ENCODE measurements at places on chromosomes 2 and 18.

GRCh38 chr18:8795586-8796325 is 90.4 kb downstream of the MTCL1 start:
- no peak overlapping the region for H3K27ac ChIP-seq
- no peak for DNase-seq
- H3K27me3 ChIP-seq = no peaks in the 10 kb centered on the region
- peaks cover 8% of the 10 kb centered on the region for H3K4me1 ChIP-seq
- no peak overlapping the region for H3K4me3 ChIP-seq

GRCh38 chr2:185475914-185476313 is 262.7 kb upstream of the FSIP2 start:
- no peak overlapping the region for H3K27ac ChIP-seq
- no peak for DNase-seq
- no peaks in the 10 kb centered on the region for H3K36me3 ChIP-seq
- no peak overlapping the region for H3K4me3 ChIP-seq

- no peak overlapping the region for H3K27ac ChIP-seq
- H3K4me1 ChIP-seq = no peaks in the 10 kb centered on the region
- H3K27me3 ChIP-seq = no peaks in the 10 kb centered on the region
- no peak overlapping the region for H3K4me3 ChIP-seq
- DNase-seq = no peak
- H3K36me3 ChIP-seq = no peaks in the 10 kb centered on the region
Observed at GRCh38 chr2:209577376-209578357, 153.8 kb downstream of the MAP2 start.

DNA sequence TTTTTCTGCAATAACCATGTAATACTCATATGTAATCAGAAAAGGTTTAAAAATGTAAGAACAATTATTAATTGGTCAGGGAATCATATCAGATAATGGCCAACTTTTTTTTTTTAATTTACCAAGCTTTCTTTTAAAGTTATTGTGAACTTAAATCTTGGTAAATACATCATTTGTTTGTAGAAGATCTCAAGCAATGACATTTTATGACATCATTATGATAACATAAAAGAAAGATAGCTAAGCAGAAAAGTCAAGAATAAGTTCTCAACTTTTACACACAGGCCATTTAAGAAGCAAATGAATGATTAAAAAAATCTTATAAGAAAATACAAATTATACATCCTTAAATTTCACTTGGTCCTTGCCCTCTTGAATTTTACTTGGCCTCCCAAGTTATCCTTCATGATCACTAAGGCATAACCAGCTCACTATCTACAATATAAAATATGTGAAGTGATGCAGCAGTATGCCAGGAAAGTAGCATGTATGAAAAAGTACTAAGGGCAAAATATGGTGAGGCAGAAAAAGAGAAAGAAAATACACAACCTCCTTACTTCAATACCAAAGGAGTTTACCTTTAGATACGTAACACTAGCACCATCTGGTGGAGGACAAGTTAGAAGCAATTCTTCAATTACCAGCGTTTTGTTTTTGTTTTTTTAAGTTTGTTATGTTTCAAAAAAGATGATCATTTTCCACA is 116.6 kb downstream of the SRBD1 start:
- H3K4me3 ChIP-seq = no peak overlapping the region
- no peak for DNase-seq
- H3K27me3 ChIP-seq = no peaks in the 10 kb centered on the region
- no peaks in the 10 kb centered on the region for H3K36me3 ChIP-seq
- H3K4me1 ChIP-seq = peaks cover 7% of the 10 kb centered on the region

GRCh38 chr18:75544496-75544895 is 117.0 kb upstream of the SMIM21 start:
- no peaks in the 10 kb centered on the region for H3K36me3 ChIP-seq
- H3K27me3 ChIP-seq = no peaks in the 10 kb centered on the region
- no peak overlapping the region for H3K27ac ChIP-seq
- DNase-seq = no peak
- H3K4me3 ChIP-seq = no peak overlapping the region

GRCh38 chr2:176936410-176936809 is 276.2 kb upstream of the HNRNPA3 start:
- no peaks in the 10 kb centered on the region for H3K4me1 ChIP-seq
- no peaks in the 10 kb centered on the region for H3K36me3 ChIP-seq
- no peak for DNase-seq
- no peak overlapping the region for H3K4me3 ChIP-seq

- no peak overlapping the region for H3K27ac ChIP-seq
- H3K27me3 ChIP-seq = peaks cover 36% of the 10 kb centered on the region
- no peaks in the 10 kb centered on the region for H3K36me3 ChIP-seq
- peaks cover 7% of the 10 kb centered on the region for H3K4me1 ChIP-seq
- no peak overlapping the region for H3K4me3 ChIP-seq
Observed at GRCh38 chr2:231047274-231047922, 9.3 kb upstream of the PSMD1 start.

DNA sequence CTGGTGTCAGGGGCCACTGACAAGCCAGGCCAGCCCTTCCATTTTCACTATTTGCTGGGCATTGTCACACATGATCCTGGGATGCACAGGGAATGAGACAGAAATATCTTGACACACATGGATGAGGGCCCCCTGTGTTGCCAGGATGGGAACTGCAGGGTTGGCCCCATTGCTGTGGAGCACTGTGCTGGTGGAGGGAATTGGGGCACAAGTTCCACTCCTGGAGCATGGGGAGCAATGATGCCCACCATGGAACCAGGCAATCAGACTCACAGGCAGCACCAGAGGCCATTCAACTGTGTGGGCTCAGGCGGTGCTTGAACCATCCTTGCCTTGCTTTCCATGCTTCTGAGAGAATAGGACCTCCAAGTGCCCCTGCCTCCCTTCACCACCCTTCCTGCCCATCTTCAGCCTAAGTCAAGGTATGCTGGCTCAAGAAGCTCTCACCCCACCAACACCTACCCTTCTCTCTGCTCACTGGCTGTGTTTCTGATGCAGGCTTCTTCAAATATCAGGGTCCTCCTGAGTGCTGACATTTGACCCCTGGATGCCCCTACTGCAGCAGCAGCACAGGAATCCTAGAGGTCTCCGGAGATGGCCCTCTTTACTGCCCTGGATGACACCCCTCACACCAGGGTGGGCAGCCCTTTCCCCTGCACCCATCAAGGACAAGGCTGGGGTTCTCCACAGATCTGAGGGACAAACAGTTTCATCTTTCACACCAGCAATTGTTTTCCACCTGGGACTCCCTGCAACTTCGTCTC is 11.0 kb downstream of the ADRA2B start:
- no peak overlapping the region for H3K4me3 ChIP-seq
- no peaks in the 10 kb centered on the region for H3K27me3 ChIP-seq
- no peaks in the 10 kb centered on the region for H3K36me3 ChIP-seq
- no peak overlapping the region for H3K27ac ChIP-seq

- H3K27ac ChIP-seq = no peak overlapping the region
- no peaks in the 10 kb centered on the region for H3K4me1 ChIP-seq
- H3K4me3 ChIP-seq = no peak overlapping the region
Observed at GRCh38 chr2:1804351-1804771, 60.0 kb upstream of the PXDN start.

- H3K4me3 ChIP-seq = no peak overlapping the region
- H3K27ac ChIP-seq = no peak overlapping the region
- DNase-seq = no peak
- H3K4me1 ChIP-seq = peaks cover 24% of the 10 kb centered on the region
- no peaks in the 10 kb centered on the region for H3K27me3 ChIP-seq
Observed at GRCh38 chr18:78126536-78126935, 853.1 kb upstream of the SALL3 start.

GRCh38 chr18:75132931-75133525 is 75.9 kb downstream of the PTGR3 start:
- H3K27ac ChIP-seq = no peak overlapping the region
- no peak overlapping the region for H3K4me3 ChIP-seq
- no peak for DNase-seq
- H3K27me3 ChIP-seq = no peaks in the 10 kb centered on the region
- H3K36me3 ChIP-seq = no peaks in the 10 kb centered on the region

DNA sequence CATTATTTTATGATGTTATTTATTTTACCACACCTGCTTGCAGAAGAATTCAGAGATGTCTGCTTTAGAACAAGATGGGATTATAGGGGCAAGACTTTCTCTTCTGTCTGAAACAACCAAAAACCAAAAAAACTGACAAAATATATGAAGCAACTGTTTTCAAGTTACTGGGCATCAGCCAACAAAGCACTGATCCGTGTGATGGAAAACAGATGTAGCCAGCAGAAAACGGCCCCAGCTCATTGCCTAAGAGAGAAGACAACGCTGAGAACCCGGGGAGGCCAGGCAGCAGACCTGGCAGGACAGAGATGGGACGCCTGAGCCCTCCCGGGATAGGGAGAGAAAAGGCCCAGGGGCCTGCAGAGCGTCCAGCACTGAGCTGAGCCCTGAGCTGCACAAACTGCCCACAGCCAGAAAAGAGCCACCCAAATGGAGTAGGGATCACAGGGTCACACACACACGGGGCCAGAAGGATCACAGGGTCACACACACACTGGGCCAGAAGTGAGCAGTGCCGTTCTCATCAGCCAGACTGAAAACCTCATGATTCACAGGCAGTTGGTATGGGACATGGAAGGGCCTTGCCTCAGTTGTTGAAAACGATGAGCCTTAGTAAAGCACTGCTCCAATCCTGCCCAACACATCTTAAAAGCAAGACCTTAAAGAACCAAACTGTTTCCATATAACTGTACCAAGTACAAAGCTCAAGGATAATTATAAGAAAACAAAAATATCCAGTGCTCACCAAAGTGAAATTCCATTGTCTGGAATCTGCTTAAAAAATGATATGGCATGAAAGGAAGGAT is 12.1 kb downstream of the PXDN start:
- H3K36me3 ChIP-seq = no peaks in the 10 kb centered on the region
- peaks cover 23% of the 10 kb centered on the region for H3K27me3 ChIP-seq
- H3K4me1 ChIP-seq = no peaks in the 10 kb centered on the region
- H3K4me3 ChIP-seq = no peak overlapping the region
- no peak for DNase-seq
- no peak overlapping the region for H3K27ac ChIP-seq

- no peaks in the 10 kb centered on the region for H3K36me3 ChIP-seq
- peaks cover 2% of the 10 kb centered on the region for H3K27me3 ChIP-seq
- no peak overlapping the region for H3K4me3 ChIP-seq
- DNase-seq = no peak
- no peak overlapping the region for H3K27ac ChIP-seq
Observed at GRCh38 chr2:236873636-236874035, 212.1 kb upstream of the COPS8 start.

DNA sequence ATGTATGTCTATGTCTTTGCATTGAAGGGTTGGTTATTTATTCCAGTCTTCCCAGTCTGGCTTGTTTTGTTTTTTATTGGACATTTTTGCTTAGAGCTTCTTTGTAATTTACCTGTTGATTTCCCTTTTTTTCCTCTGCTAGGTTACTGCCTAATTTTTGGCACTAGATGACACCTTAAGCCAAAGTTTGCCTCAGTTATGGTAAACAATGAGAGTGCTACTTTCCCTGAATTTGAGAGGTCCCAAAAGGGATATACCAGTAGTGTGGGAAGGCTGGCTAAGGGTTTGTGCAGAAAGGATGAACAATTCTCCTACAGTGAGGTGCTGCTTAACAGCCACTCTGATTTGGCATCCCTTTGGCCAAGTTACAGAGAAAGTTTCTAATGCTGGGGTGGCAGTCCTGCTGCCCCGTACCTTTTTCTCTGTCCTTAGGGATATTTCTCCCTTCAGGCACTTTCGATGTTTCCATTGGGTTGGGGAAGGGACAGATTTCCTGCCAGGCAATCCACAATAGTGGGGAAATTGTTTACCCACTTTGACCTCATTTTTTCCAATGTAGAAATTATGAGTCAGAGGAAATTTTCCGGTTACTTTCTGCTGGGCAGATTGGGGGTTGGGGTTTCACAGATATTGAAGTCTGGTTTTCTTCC is 354.9 kb downstream of the PTPRM start:
- no peaks in the 10 kb centered on the region for H3K4me1 ChIP-seq
- no peaks in the 10 kb centered on the region for H3K27me3 ChIP-seq
- DNase-seq = no peak
- H3K27ac ChIP-seq = no peak overlapping the region

GRCh38 chr2:184679219-184680018 is 81.1 kb downstream of the ZNF804A start:
- H3K36me3 ChIP-seq = no peaks in the 10 kb centered on the region
- no peaks in the 10 kb centered on the region for H3K4me1 ChIP-seq
- no peaks in the 10 kb centered on the region for H3K27me3 ChIP-seq
- H3K27ac ChIP-seq = no peak overlapping the region

- no peak overlapping the region for H3K4me3 ChIP-seq
- H3K4me1 ChIP-seq = peaks cover 41% of the 10 kb centered on the region
- no peak overlapping the region for H3K27ac ChIP-seq
- peaks cover 10% of the 10 kb centered on the region for H3K36me3 ChIP-seq
- no peaks in the 10 kb centered on the region for H3K27me3 ChIP-seq
Observed at GRCh38 chr2:172554352-172555271, 1.3 kb upstream of the PDK1 start.

GRCh38 chr2:224016963-224017362 is 22.1 kb downstream of the SERPINE2 start:
- no peak overlapping the region for H3K27ac ChIP-seq
- no peak for DNase-seq
- no peaks in the 10 kb centered on the region for H3K36me3 ChIP-seq
- H3K4me1 ChIP-seq = no peaks in the 10 kb centered on the region

DNA sequence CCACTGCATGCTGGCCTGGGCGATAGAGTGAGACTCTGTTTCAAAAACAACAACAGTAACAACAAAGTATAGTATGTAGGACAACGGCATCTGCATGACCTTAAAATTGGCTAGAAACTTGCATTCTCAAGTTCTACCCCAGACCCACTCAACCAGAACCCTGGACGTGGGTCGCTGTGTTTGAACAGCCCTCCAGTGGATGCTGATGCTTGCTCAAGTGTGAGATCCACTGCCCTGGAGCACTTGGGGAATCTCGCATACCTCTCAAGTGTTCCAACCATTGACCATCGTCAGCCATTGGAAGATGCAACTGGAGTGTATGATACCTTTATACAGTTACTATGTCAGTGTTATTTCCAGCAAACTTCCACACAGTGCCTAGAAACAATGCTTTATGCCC is 435.9 kb downstream of the DCDC2C start:
- peaks cover 13% of the 10 kb centered on the region for H3K4me1 ChIP-seq
- H3K4me3 ChIP-seq = no peak overlapping the region
- no peaks in the 10 kb centered on the region for H3K27me3 ChIP-seq
- no peak overlapping the region for H3K27ac ChIP-seq

- no peaks in the 10 kb centered on the region for H3K27me3 ChIP-seq
- H3K27ac ChIP-seq = no peak overlapping the region
- peaks cover 39% of the 10 kb centered on the region for H3K36me3 ChIP-seq
- peaks cover 19% of the 10 kb centered on the region for H3K4me1 ChIP-seq
- H3K4me3 ChIP-seq = no peak overlapping the region
- DNase-seq = peak; percentile 6
Observed at GRCh38 chr2:860259-860855, 90.3 kb upstream of the SNTG2 start.

GRCh38 chr2:25129901-25130520 is 38.4 kb downstream of the POMC start:
- H3K4me3 ChIP-seq = no peak overlapping the region
- no peaks in the 10 kb centered on the region for H3K36me3 ChIP-seq
- DNase-seq = no peak

- no peak for DNase-seq
- no peaks in the 10 kb centered on the region for H3K36me3 ChIP-seq
- no peak overlapping the region for H3K4me3 ChIP-seq
- no peak overlapping the region for H3K27ac ChIP-seq
Observed at GRCh38 chr2:10990561-10991111, 78.9 kb downstream of the KCNF1 start.

- no peak for DNase-seq
- H3K27ac ChIP-seq = 0 out of 2 replicates have a peak overlapping the region, but pooled peaks have one; percentile 6
- H3K4me1 ChIP-seq = no peaks in the 10 kb centered on the region
- H3K27me3 ChIP-seq = no peaks in the 10 kb centered on the region
Observed at GRCh38 chr2:169711751-169712509, 17.7 kb downstream of the PHOSPHO2 start.
